ENCODE measurements at places on chromosomes 11 and 22.

DNA sequence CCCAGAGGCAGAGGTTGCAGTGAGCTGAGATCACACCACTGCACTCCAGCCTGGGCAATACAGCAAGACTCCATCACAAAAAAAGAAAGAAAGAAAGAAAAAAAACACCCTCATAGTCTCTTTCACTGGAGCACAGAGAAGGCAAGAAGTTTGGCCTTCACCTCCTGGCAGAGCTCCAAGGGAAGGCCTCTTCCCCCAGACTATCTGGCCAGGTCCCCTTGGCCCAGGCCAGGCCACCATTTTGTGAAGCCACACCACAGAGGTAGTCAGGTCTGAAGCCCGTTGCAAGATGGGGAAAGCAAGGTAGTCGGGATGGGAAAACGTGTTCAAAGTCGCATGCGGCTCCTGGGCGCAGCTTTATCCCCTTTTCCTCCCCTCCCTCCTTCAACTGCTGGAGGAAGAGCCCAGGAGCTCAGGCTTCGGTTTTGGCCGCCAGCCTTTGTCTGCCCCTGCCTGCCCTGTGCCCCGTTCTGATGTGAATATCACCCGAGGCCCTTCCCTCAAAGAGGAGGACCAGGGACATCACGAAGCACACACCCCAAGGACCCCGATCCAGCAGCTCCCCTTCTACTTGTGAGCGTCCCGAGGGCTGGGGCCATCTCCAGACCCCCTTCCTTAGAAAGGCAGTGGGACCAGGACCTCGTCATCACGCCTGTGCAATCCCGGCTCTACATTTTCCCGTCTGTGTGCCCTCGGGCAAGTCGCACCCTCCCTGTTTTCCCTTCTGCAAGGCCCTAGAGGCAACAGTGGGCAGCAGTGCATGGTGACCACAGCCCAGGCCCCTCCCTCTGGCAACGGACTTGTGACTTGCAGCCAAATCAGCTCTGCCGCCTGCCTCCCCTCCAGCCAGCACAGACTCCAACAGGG, 17.7 kb downstream of the CABP7 start:
- peak; percentile 64 for DNase-seq

DNA sequence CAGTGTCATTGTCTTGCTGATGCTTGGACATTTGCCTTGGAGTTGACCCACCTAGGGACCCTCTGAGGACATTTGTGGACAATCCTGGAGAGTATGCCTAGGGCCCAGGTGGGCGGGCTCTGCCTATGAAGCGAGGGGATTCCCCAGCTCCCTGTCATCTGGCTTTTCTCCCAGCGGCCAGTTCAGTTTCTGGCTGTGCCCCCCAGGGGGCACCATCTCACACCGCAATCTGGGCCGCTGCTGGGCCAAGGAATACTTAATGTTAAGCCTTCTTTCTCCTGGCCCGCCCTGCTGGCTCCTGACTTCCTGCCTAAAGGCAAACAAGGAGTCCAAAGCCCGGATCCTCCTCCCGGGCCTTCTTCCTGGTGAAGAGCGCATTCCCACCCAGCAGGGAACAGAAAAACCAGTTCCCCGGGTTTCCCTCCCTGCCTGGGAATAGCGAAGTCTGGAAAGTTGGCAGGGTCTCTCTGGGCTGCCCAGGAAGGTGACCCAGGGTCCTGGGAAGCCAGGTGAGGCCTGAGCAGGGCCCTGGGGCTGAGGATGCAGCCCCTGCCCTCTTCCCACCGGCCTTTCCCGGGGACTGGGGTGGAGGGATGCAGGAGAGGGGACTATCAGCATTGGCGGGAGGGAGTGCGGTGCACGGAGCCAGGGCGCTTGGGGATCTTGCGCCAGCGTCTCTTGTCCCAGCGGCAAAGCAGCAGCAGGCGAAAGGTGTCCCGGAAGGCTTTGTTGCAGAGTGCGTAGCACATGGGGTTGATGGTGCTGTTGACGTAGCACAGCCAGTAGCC, 11.9 kb downstream of the CHRM1 start:
- no peak for DNase-seq

GRCh38 chr22:37971475-37972434, 12.6 kb downstream of the SOX10 start:
- DNase-seq = no peak

DNA sequence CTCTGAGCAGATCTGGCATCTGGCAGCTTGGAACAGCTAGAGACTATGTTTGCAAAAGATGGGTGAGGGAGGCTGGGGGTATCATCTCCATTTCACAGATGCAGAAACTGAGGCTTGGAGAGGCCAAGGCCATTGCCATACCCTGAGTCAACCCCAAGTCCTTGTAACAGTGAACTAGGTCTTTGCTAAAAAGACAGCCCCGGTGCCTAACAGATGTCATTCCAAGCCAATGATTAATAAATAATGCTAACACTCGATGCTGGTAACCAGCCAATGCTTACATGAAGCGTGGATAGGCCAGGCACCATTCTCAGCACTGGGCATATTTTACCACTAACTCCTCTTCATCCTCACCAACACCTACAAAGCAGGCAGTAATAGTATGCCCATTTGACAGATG, 164.0 kb downstream of the MN1 start:
- peak; percentile 33 for DNase-seq

DNA sequence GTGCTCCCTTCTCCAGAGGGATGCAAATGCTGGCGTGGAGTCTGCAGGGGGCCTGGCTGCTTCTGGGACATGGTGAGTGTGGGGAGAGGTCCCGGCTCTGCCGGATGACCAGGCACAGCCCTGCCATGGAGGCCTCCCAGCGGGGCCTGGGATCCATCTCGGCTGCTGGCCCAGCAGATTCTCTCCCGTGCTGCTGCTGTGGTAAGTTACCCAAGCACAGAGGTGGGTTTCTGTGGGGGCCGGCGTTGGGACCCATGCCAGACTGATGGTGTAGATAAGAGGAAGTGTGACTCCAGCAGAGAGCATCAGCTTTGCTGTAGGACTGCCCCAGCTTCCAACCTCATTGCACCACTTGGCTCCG, 147.5 kb upstream of the B3GAT1 start:
- no peak for DNase-seq

Measured in NCI-H446 treated with DMSO at 0.1 percent for 48 hours (cell line).